ENCODE measurements at places on chromosomes 13 and 19.

DNA sequence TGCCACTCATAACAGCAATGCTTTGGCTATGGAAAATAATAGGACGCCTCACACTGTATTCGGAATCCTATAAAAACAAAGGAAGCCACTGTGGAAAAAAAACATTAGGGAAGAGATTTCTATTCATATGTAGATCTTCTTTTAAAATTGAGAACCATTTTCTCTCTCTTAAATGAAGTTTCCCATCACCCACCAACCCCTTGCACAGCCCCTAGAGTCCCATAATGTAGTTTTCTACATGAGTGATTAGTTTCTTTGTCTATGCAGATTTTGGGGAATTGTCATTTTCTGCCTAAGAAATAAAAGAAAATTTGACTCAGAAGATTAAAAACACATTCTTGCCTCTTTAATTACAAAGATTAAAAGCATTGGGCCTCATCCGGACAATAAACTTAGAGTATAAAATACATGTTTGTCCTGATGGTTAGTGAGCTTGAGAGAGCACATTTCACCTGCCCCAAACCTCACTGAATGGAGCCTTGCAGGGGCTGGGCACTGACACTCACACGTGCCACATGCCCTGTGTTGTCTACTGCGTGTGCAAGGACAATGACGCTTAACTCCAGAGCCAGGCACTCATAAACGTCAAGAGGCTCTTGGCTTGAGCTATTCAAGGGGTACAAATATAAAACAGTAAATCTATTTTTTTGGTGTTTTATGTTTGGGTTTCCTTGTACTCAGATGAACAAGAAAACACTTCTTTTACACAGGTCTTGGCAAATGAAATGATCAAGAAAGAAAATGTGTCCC, 40.0 kb upstream of the KL start:
- DNase-seq = no peak

GRCh38 chr13:94351292-94351990, 128.0 kb downstream of the DCT start:
- no peak for DNase-seq

- no peak for DNase-seq
Measured at GRCh38 chr13:21022056-21022979, 39.1 kb downstream of the LATS2 start.

DNA sequence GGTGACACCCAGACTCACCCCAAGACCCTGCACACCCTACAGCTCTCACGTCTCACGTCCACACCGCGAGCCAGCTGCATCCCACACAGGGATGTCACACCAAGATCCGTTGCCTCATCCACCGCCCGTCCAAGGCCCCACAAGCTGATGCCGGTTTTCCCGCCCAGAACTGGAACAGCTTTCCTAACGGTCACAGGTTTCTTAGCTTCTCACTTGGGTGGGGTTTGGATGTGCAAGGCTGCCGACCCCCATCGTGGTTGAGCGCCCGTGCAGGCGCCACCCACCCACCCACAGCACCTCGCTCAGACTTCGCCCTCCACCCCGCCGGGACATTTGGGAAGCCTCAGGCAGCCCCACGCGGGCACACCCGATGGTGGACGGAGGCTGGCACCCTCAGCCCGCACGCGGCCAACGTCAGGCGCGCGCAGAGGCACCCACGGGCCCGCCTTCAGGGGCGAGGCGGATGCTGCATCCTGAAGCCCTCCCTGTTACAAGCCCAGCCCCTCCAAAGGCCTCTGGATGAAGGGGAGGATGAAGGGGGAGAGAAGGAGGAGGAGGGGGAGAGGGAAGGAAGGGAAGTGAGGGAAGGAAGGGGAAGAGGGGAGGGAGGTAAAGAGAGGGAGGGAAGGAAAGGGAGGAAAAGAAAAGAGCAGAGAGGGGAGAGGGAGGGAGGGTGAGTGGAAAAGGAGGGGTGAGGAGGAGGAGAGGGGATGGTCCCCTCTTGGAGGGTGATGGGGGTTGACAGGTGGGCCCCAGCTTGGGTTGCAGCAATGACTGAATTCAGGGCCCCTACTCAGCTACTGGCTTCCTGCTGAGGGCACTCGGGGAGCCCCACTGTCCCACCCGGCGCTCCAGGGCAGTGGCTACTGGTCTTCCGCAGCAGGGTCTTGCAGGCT, 12.8 kb downstream of the ONECUT3 start:
- DNase-seq = no peak

GRCh38 chr19:4448147-4448985, 9.2 kb downstream of the UBXN6 start:
- DNase-seq = no peak

GRCh38 chr13:47598340-47598911, 402.6 kb downstream of the SUCLA2 start:
- DNase-seq = no peak

- no peak for DNase-seq
Measured at GRCh38 chr13:82976499-82976898, 905.8 kb downstream of the SLITRK1 start.

DNA sequence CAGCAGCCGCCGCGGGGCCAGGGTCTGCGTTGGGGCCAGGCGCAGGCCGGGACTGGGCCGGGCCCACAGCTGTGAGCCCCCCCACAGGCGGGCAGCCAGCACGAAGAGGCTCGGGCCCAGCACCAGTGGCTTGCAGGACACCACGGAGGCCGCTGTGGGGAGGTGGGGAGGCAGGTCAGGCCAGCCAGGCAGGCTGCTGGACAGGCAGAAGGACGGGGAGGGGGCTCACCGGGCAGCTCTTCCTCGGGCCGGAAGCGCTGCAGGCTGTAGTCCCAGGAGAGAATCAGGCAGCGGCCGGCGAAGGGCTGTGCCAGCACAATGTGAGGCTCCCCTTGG, 8.3 kb downstream of the LGI4 start:
- DNase-seq = no peak

GRCh38 chr19:2834294-2834871, 6.9 kb upstream of the ZNF555 start:
- DNase-seq = no peak

DNA sequence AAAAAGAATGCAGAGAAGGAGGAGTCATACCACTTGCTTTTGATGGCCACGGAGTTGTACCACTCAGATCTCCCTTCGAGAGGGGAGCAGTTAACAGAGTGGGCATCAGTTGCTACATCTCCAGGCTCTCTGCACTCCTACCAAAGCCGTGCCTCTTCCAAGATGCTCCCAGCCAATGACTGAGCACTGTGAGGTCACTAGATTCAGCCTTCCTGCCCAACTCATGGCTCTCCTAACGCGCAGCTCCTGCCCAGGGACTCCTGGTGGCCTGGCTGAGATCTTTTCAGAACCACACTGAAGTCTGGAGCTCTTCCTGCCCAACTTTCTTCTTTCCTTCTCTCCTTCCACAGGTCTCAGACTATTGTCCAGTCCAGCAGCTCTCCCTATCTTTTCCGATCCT, 66.7 kb downstream of the LHFPL6 start:
- DNase-seq = no peak

DNA sequence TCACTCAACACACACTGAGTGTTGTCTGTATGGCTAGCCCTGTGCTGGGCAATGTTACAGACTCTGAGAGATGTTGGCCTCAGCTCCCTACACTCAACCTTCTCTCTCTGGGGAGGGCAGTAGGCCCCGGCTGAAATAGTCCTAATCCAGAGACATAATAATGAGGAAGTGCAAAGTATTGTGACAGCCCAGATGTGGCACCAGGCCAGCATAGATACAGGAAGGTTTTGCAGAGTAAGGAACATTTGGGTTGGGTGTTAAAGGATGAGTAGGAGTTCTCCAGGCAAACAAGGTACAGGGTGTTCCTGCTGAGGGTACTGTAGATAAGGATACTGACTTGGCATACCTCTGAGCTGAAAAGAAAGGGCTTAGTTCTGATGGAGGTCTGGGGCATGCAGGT, 2.4 kb downstream of the LIN7B start:
- DNase-seq = no peak

- DNase-seq = no peak
Measured at GRCh38 chr13:48412881-48413351, at the start of gene LPAR6. LPAR6 (minus strand) TSS chr13:48413113; CDS start chr13:48412423, 690 bp downstream.

DNA sequence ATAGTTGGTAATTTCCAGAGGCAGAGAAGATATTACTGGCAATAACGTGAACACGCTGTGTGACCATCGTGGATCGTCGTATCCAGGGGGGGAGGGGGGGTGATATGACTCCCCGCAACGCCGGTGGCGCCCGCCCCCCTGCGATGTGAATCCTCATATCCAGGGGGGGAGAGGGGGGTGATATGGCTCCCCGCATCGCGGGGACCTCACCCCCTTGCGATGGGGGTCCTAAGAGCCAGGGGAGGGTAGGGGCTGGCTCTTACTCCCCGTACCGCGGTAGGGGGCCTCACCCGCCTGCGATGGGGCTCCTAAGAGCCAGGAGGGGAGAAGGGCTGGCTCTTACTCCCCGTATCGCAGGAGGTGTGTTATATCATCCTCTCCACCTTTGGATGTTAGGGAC, 31.3 kb upstream of the RGCC start:
- no peak for DNase-seq

GRCh38 chr13:95368998-95369397, 67.7 kb upstream of the ABCC4 start:
- no peak for DNase-seq

DNA sequence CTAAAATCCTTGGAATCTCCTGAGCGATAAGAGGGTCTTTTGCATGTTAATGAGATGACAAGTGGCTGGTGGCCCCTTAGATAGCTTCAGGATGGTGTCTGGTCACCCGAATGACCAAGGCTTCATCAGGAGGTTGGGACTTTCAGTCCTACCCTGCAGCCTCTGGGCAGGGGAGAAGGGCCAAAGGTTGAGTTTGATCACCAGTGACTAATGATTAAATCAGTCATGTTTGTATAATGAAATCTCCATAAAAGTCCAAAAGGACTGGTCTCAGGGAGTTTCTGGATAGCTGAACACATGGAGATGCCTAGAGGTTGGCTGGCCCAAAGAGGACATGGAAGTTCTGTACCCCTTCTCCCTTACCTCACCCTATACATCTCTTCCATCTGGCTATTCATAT, 316.2 kb downstream of the MTUS2 start:
- no peak for DNase-seq
